ENCODE measurements at places on chromosomes 2 and 18. TPM values are rescaled to one million over a fixed set of nuclear protein-coding genes. Genes with fewer than 3 reads are reported as not detected.

The EPAS1 gene
- total RNA-seq: 3.8 TPM

The ARHGAP15 gene
- not detected for total RNA-seq

The ESPNL gene
- 0.41 TPM for total RNA-seq

The ATP6V1B1 gene
- total RNA-seq: 0.41 TPM

The TLX2 gene
- total RNA-seq: 2.8 TPM

The GAREM1 gene
- total RNA-seq: 2.2 TPM

The BMP10 gene
- total RNA-seq: not detected

The SERPINB11 gene
- total RNA-seq: not detected

The RUFY4 gene
- total RNA-seq: not detected

The DNAJC5G gene
- total RNA-seq: not detected

The ANKRD30B gene
- total RNA-seq: 1.4 TPM

The LRATD1 gene
- total RNA-seq: 0.08 TPM

The UGT1A10 gene
- not detected for total RNA-seq

The SNTG2 gene
- not detected for total RNA-seq

The UGT1A8 gene
- not detected for total RNA-seq

The TNFAIP6 gene
- 0.16 TPM for total RNA-seq

The RAD51AP2 gene
- 0.11 TPM for total RNA-seq

The PIEZO2 gene
- total RNA-seq: 3.7 TPM

The DSG4 gene
- total RNA-seq: not detected

The LCT gene
- 0.08 TPM for total RNA-seq

The SMAD7 gene
- 17.0 TPM for total RNA-seq

The AQP12B gene
- total RNA-seq: not detected

The TCF23 gene
- not detected for total RNA-seq

The GULP1 gene
- total RNA-seq: 49.0 TPM

The MGAT4A gene
- total RNA-seq: 2.5 TPM

The GPR35 gene
- 0.16 TPM for total RNA-seq

The GPR155 gene
- total RNA-seq: 0.72 TPM

The PAX8 gene
- 1.6 TPM for total RNA-seq

The CERS6 gene
- total RNA-seq: 4.3 TPM

The MARCHF4 gene
- 1.4 TPM for total RNA-seq

The DAW1 gene
- total RNA-seq: 0.11 TPM
